Activated naive CD4-positive, alpha-beta T cell treated with anti-CD3 and anti-CD28 coated beads, Interleukin-2, amount 50 U/mL, for 72 hours (primary cell): ENCODE measurements at places on chromosomes 2 and 18. TPM values are rescaled to one million over a fixed set of nuclear protein-coding genes. Genes with fewer than 3 reads are reported as not detected.

DNA sequence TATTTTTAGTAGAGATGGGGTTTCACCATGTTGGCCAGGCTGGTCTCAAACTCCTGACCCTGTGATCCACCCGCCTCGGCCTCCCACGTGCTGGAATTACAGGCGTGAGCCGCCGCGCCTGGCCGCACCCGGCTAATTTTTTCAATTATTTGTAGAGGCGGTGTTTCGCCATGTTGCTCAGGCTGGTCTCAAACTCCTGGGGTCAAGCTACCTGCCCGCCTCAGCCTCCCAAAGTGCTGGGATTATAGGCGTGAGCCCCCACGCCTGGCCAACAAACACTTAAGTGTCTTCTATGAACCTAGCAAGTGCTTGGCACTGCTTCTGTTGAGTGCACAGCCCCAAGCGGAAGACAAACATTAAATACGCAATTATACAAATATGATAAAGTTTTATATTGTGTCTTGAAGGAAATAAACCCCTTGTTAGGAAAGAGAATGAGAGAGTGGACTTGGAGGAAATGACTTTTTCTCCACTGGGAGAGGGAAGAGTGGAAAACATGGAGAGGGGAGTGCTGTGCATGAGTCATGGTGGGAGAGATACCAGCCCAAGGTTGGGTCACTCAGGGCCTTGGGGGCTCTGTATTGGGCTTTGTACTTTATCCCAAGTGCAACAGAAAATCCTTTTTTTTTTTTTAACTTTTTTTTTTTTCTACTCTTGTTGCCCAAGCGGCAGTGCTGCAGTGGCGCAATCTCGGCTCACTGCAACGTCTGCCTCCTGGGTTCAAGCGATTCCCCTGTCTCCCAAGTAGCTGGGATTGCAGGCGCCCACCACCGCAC, 41.4 kb upstream of the ACTR2 start:
- DNase-seq = no peak

GRCh38 chr2:144201868-144202468, 318.0 kb downstream of the ZEB2 start:
- DNase-seq = no peak

DNA sequence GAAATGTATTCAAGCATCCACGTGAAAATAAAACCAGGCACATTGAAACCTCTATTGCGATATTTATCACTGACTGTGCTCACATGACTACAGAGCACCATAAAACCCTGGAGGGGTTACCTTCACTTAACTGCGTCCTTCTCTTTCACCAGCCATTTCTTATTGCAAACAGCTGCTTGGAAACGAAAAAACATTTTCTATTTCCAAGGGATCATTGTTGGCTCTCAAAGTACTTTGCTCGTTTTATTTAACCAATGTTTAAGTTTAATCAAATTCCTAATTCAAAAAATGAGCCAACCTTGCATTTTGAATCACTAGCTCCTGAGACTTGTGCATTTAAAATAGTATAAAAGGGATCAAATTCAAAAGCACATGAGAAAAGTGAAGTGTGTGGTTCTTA, 134.4 kb downstream of the OSR1 start:
- DNase-seq = no peak

- no peak for DNase-seq
Observed at GRCh38 chr18:8858888-8859511, 153.6 kb downstream of the MTCL1 start.

- no peak for DNase-seq
Observed at GRCh38 chr18:6374935-6375529, 39.7 kb downstream of the L3MBTL4 start.

DNA sequence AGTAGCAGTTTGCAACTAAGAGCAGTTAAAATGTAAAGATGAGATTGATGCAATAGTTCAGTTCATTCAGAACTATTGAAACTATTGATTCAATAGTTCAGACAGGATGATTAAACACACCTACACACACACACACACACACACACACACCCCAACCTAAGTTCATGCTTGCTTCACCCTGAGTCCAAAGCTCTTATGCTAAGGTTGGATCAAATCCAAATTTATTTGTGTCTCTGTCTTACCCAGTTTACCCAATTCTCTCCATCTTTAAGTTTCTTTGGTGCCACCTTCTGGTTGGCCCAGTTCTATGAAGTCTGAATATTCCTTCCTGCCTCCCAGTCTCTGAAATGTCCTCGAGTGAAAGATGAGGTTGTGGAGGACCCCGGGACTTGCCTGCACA, 5.1 kb downstream of the SERPINB8 start:
- no peak for DNase-seq

DNA sequence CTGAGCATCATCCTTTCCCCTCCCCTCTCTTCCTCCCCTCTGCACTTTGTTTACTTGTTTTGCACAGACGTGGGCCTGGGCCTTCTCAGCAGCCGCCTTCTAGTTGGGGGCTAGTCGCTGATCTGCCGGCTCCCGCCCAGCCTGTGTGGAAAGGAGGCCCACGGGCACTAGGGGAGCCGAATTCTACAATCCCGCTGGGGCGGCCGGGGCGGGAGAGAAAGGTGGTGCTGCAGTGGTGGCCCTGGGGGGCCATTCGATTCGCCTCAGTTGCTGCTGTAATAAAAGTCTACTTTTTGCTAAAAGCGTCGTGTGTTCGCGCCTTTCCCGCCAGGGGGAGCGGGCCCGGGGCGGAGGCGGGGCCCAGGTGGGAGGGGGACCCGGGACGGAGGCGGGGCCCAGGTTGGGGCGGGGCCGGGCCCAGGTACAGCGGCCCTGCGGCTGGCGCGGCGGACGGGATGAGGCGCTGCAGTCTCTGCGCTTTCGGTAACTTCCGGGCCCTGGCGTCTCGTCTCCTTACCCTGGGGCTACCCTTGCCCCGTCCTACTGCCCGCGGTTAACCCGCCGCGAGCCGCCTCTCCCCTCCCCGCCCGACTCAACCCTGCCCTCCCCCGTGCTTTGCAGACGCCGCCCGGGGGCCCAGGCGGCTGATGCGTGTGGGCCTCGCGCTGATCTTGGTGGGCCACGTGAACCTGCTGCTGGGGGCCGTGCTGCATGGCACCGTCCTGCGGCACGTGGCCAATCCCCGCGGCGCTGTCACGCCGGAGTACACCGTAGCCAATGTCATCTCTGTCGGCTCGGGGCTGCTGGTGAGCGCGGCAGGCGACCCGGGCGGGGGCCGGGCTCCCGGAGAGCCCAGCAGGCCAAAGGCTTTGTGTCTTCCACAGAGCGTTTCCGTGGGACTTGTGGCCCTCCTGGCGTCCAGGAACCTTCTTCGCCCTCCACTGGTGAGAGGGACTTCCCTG, at the start of gene KRTCAP3:
Gene KRTCAP3, plus strand, starts transcription at position 424 of the 962 bp plus-strand sequence. Its CDS starts 32 bp downstream, at position 456.
- DNase-seq = no peak

DNA sequence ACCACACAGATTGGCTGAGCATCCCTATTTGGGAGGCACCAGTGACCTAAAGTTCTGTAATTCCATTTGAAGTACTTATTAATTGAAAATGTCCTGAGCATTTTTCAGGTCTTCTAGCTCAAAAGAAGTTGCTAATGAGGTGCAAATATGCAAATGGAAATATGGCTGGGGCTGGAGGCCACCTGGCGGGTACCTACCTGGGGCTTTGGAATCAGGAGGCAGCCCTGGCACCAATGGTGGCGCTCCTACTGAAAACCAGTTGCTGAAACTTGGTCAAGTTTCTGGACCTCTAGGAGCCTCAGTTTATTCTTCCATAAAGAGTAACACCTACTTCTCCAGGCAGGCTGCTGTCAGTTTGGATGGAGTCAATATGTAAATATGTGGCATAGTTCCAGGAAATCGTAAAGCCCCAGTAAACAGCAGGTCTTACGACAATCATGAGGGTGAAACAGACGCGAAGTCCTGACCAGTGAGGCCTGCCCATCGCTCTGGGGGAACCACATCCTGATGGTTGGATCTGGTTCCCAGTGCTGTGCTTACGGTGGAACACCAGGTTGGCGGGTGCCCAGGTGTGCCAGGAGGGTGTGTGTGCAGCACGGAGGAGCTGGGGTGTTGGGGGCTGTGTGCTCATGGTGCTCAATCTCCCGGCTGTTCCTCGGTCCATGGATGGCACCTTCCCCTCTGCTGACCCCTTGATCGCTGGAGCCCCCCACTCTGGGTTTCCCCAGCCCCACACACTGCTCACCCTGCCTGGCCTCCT, 186.1 kb downstream of the TWIST2 start:
- DNase-seq = no peak

DNA sequence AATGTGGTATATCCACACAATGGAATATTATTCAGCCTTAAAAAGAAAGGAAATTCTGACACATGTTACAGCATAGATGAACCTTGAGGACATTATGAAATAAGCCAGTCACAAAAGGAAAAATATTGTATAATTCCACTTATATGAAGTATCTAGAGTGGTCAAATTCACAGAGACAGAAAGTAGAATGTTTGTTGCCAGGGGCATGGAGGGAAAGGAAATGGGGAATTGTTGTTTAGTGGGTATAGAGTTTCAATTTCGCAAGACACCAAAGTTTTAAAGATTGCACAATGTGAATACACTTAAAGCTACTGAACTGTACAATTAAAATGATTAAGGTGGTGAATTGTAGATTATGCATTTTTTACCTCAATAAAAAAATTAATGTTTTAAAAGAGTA, 92.9 kb downstream of the TXNL1 start:
- DNase-seq = no peak

DNA sequence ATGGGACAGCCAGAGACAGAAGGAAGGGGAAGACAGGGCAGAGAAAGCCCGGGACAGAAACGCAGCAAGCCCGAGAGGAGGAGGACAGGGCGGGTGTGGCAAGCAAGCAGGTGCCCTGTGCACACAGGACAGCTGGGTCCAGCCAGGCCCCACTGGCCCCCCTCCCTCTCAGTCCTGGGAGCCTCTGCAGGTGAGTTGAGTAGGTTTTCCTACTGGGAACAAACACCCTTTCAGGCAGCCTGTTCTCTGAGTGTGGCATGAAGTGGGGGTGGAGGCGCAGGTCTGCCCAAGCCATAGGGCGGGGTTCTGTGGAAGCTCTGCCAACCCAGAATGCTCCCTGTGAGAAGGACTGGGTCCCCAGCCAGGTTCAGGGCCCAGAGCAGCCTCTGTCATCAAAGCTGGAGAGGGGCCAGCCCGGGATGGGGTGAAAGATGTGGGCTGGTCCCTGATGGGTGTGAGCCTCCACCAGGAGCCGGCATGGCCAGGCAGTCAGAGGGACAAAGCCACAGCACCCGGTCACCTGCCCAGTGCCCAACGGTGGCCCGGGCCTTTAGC, 129.4 kb downstream of the TFCP2L1 start:
- DNase-seq = no peak

GRCh38 chr18:56900195-56901094, 246.4 kb upstream of the BOD1L2 start:
- DNase-seq = no peak

DNA sequence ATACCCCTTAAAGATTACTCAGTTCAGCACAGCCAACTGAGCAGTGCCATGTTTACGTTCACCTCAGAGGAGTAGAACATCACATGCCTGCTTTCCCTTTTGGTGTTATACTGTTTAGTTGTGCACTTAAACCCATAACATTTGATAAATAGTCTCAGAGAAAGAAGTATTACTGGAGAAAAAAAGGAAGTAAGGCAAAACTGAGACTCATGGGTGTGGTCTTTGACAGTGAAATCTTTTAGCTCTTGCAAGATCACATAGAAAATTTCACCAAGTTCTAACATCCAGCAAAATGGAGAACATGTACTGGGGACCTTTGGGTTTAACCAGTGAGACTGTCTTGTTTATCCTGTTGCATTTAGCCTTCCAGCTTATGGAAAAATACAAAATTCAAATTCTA, 5.6 kb downstream of the TANK start:
- no peak for DNase-seq

- DNase-seq = no peak
Observed at GRCh38 chr2:178271629-178272333, 77.5 kb downstream of the OSBPL6 start.

GRCh38 chr2:145546091-145546490, 1026.2 kb upstream of the ZEB2 start:
- DNase-seq = no peak

GRCh38 chr2:148901142-148901541, 26.1 kb downstream of the KIF5C start:
- DNase-seq = no peak

GRCh38 chr2:188238386-188238785, 53.3 kb upstream of the GULP1 start:
- DNase-seq = no peak

GRCh38 chr18:76371301-76372203, 123.5 kb downstream of the ZNF516 start:
- no peak for DNase-seq

GRCh38 chr18:55774505-55774904, 186.5 kb upstream of the TCF4 start:
- no peak for DNase-seq

- no peak for DNase-seq
Observed at GRCh38 chr2:155223781-155224406, 525.4 kb downstream of the KCNJ3 start.

GRCh38 chr2:152740743-152741328, 22.4 kb downstream of the ARL6IP6 start:
- no peak for DNase-seq

GRCh38 chr18:49020621-49021021, 69.9 kb upstream of the SMAD7 start:
- DNase-seq = no peak

GRCh38 chr2:164896634-164897355, 55.2 kb upstream of the COBLL1 start:
- no peak for DNase-seq

- no peak for DNase-seq
Observed at GRCh38 chr2:13050764-13051163, 334.0 kb downstream of the TRIB2 start.

Gene SERPINB10
- not detected for total RNA-seq

Gene PPP1R1C
- not detected for total RNA-seq

Gene REG3A
- not detected for total RNA-seq

Gene MC5R
- not detected for total RNA-seq

Gene UPP2
- total RNA-seq = not detected

Gene COL4A3
- not detected for total RNA-seq

Gene NR4A2
- 9.7 TPM for total RNA-seq

Gene SPP2
- total RNA-seq = not detected

Gene IL18RAP
- total RNA-seq = 2.6 TPM

Gene MC4R
- not detected for total RNA-seq

Gene MEP1B
- 0.35 TPM for total RNA-seq

Gene PAX3
- total RNA-seq = not detected

Gene AGXT
- not detected for total RNA-seq
